ENCODE measurements at places on chromosomes 7 and 10.
A peak's percentile ranks its signal among the peaks of the same experiment; 100 is the strongest.

DNA sequence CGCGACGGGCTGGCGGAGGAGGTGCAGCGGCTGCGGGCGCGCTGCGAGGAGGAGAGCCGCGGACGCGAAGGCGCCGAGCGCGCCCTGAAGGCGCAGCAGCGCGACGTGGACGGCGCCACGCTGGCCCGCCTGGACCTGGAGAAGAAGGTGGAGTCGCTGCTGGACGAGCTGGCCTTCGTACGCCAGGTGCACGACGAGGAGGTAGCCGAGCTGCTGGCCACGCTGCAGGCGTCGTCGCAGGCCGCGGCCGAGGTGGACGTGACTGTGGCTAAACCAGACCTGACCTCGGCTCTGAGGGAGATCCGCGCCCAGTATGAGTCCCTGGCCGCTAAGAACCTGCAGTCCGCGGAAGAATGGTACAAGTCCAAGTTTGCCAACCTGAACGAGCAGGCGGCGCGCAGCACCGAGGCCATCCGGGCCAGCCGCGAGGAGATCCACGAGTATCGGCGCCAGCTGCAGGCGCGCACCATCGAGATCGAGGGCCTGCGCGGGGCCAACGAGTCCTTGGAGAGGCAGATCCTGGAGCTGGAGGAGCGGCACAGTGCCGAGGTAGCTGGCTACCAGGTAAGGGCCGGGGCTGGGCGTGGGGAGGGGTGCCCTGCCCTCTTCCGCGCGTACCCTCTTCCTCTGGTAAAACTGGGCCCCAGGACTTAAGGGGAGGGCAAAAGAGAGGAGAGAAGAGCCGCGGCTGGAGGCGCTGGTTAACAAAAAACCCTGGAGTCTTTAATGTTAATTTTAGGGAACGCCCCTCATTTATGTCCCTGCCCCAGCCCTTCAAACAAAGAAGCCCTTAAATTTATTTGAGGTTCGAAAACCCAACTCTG lies 987 bp downstream of the INA start:
- DNase-seq, result no peak

DNA sequence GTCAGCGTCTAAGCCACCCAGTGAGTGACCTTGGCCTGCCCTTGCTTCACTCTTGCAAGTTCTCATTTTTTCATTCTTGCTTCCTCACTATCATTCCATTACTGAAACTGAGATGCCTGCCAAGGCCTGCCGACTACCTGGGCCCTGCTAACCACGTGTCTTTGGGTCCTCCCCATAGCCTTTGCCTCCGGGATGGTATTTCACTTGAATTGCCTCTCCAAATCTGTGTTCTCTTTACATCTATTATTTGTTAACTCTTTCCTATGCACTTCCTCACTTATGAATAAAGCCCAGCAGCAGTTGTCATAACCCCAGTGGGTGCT lies 234.6 kb downstream of the SNX10 start:
- DNase-seq, result no peak

- no peak for DNase-seq
These were observed 24.2 kb upstream of the RASSF4 start for GRCh38 chr10:44935201-44935965.

- DNase-seq, result no peak
These were observed 32.8 kb downstream of the GOLGA7B start for GRCh38 chr10:97882142-97883091.

DNA sequence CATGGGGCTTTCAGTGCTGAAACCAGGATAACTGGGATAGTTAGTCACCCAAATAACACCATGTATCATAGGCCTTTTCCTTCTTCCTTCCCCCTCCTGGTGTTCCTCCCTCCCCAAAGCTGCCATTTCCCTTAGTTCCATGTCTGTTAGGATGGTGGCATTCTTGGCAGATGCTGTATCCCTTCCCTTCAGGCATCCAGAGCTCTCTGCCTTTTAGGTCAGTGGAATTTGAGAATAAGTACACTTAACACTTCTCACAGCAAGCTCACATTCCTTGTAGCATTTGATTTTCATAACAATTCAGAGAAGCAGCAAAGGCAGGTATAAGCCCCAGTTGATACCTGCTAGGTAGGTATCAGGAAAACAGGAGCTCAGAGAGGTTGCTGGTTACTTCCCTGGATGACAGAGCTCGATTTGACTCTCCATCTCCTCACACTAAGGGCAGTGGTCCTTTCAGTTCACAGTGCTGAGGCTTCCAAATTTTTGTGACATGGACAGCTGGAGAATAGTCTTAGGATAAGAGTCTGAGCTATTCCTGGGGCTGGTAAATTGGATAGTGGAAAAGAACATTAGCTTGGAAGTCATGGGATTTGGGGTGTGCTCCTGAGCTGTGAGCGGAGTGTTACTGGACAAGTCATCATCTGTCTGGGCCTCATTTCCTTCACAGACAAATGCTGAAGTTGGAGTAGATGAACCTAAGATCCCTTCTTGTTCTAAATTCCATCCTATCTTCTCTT lies 108.7 kb upstream of the RHOBTB1 start:
- no peak for DNase-seq

- peak; percentile 64 for DNase-seq
These were observed 2.3 kb downstream of the CELF2 start for GRCh38 chr10:11019724-11020547.

- no peak for DNase-seq
These were observed 250.6 kb downstream of the KLF6 start for GRCh38 chr10:3534433-3534832.

GRCh38 chr7:4841007-4841784 lies 20.6 kb downstream of the PAPOLB start:
- DNase-seq, result no peak

DNA sequence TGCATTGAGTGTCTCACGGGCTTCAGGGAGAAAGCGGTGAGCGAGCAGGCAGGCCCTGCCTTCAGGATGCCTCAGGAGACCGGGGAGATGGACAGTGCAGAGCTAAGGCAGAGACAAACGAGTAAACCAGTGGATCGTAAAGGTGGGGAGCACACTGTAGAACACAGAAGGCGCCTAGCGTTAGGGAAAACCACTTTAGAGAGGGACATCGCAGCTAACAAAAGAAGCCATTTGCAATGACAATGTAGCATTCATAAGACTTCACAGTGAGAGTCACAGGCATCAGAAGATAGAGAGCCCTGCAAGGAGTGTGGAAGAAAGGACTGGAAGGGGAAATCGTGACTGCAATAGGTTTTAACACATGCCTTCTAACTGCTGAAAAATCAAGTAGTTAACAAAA lies 54.9 kb upstream of the TMEM273 start:
- DNase-seq, result no peak

- no peak for DNase-seq
These were observed 87.8 kb downstream of the TBXAS1 start for GRCh38 chr7:139916717-139917395.

- DNase-seq, result no peak
These were observed 247.3 kb downstream of the GATA3 start for GRCh38 chr10:8301831-8302230.

- no peak for DNase-seq
These were observed 142.9 kb downstream of the PTPRN2 start for GRCh38 chr7:158444501-158445420.

GRCh38 chr7:19491821-19492452 lies 216.9 kb downstream of the POLR1F start:
- no peak for DNase-seq

DNA sequence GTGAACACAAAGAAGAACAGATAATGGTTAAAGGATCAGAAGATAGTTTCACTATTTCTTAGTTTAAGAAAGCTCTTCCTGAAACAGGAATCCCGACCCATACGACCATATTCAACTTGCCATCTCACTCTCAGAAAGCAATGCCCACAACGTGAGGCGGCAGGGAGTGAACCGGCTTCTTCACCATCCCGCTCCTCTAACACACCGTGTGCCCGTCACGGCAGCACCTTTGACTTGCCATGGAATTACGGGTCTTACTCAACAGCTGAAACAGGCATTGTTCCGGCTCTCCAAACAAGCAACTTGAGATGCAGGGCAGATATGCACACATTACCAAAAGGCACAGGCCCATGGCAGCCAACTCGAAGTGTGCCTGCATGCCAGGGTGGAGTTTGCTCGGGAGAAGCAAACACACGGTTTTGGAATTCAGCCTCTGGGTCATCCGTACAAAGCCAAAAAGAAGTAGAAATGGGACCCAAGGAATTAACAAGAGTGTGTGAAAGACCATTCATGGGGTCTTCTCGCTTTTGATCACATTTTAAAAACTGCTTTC lies 293.6 kb downstream of the DNAJB6 start:
- no peak for DNase-seq

DNA sequence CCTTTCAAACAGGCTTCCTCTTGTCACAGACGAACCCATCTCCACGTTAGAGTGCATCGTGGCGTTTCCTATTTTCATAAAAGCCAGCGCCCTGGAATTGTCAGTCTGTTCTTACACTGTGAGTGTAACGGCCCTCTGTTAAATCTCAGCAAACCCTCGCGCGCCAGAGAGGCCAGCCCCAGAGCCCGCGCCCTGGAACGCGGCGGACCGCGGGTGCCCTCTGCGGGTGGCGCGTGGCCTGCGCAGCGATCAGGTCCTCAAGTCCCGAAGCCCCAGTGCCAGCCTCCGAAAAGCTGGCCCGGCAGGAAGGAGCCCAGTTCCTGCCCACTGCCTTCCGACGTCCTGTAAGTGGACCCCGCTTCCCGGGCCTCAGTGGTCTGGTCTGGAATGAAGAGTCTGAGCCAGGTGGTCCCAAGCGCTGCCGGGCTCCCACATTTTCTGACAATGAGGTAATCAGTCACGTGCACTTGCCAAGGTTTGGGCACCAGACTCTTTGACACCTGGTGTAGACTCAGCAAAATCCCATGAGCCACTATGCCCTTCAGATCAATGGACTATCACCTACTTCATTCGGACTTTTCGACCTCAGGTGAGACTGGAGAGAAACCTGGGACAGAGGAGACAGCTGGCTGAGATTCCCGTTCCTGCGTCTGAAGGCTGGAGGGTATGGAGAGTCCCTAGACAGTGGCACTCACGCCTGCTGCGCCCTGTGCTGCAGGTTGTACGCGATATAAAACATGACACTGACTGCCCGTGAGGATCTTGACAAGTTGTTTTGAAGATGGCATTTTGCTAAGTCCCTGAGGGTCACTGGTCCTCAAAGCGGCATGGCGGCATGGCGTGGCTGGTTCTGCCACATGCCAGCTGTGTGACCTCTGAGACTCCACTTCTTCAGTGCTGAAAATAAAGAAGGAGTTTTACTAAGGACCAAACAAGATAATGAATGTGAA lies 109.4 kb upstream of the LANCL2 start:
- DNase-seq, result peak; percentile 30

DNA sequence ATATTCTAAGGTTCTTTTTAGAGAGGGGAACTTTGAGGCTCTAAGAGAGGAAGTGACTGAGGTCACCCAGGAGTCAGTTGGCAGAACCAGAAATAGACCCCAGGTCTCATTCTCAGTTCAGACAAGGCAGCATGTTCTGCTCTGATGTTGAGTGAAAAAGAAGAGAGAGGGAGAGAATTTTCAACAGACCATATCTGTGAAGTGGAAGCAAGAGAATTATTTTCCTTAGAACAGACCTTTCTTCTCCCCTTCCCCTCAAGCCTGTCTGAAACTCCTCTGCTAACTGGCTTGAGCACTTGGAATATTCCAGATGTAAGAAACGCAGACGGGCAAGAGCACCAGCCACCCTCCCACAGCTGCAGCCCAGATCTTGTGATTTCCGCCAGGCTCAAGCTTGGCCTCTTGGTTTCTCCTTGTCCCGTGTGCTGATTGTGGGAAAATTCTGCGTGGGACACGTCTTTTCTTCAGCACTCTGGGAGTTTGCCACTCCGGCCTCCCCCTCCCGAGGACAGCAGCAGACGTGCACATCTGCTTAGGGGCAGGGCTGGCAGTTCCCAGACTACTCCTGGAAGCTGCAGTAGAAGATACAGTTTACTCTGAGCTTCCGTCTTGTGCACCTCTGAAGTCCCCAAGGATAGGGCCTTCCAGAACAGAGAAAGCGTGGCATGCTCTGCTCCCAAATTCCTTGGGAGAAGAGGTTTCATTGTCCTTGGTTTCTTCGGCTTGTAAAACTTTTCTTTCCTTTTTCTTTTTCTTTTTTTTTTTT lies 22.7 kb upstream of the IKZF1 start:
- DNase-seq, result no peak

- no peak for DNase-seq
These were observed 60.0 kb upstream of the PRPS1L1 start for GRCh38 chr7:18087687-18088078.

DNA sequence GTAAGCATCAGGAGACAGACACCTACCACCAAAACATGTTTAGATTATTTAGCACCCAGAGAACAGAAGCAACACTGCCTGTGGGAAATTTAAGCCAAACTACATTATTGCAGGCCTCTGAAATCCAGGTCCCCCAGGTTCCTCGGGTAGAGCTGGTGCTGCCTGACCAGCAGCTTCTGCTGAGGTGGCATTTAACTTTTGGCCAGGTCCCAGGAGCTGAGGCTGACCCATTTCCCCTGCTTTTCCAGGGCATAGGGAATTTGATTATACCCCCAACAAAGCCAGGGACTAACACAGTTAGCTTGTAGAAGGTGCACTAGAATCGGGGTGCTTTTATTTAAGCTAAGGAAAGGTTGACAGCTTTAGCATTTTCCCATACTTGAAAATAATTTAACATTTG lies 4.7 kb downstream of the LRRC4 start:
- DNase-seq, result no peak

GRCh38 chr7:83143107-83143506 lies 19.6 kb downstream of the PCLO start:
- no peak for DNase-seq

- no peak for DNase-seq
These were observed 242.9 kb upstream of the CXCL12 start for GRCh38 chr10:44627591-44628354.

Data from NCI-H526 treated with DMSO at 0.1 percent for 48 hours (cell line).